GM04504 (cell line): ENCODE measurements at places on chromosomes 3 and 15.

DNA sequence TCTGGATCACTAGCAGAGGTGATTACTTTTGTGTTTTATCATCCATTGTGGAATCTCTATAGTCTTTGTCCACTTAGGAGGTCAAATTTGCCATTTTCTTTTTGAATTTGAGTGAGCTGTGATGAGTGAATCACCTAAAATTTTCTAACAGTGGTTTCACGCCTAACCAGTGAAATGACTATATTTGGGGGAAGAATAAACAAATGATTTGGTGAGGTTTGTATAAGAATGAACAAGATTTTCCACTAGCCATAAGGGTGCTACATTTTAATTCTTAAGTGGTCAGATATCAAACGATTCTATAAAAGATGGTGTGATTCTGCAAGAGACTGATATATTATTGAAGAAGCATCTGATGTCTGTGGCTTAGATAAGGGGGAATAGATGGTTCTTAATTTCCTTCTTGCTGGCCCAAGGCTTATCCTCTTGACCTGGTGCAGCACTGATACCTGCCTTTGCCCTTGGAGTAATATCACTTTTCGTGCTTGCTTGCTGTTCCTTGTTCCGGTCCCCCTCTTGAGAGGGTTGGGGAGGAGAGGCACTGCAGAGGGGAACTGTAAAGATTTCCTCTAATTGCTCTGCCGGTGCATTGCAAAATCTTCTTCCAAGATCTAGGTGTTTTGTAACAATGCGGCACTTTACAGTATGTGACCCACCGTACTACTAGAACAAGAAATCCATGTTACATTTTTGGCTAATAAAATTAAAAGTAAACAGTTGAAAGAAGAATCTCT lies 14.5 kb downstream of the C3orf20 start:
- DNase-seq: no peak

- DNase-seq: no peak
These were observed 65.0 kb downstream of the AAGAB start for GRCh38 chr15:67189326-67190051.

- DNase-seq: no peak
These were observed 115.4 kb upstream of the PRICKLE2 start for GRCh38 chr3:64340641-64341101.

- DNase-seq: peak; percentile 54
These were observed at the start of gene SLC41A3 for GRCh38 chr3:126083913-126084767. Gene SLC41A3 (minus strand): TSS chr3:126084124. CDS start chr3:126068219, 15,905 bp downstream.

DNA sequence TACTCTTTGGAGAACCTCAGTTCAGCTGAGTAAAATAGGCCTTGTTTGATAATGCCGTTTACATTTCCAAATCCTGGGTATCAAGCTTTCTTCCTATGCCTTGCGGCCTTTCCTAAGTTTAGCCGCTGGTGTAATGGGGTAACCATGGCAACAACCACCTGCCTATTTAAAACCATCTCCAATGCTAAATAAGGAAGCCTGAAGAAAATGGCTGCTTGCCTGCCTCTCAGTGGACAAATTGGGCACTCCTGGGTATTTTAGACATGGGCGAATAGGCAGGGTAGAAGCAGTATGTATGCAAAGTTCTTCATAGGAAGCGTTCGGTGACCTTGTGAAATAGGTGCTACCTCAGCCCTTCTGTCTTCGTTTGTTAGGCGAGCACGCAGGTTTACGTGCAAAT lies 122.7 kb downstream of the DGKG start:
- DNase-seq: no peak

DNA sequence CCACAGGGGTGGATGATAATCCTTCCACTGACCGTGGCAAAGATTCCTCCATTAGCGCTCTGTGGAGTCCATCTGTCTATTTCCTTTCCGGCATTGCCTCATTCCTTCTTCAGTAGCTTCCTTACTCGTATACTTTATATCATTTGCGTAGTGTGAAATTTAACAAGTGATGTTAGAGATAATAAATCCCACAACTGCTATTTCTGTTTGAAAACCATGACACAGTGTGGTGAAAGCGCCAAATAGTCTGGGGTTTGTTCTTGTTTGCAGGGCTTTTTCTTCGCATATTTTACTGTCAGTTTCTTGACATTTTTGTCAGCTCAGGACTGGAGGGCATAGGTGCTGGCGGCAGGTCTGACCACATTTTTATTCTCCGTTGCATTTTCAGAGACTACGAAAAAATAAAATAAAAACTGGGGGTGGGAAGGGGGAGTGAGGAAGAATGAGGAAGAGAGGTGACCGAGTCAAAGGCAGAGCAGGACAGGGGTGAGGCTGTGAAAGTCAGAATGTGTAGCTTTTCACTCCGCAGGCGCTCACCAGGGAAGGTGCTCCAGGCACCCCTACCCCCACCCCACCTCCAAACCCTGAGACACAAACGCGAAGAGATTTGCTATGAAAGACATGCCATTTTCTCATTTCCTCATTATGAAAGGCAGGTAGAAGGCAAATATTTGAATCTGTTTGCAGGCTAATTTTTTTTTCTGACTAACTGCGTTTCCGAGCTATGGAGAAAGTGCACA lies 965.0 kb downstream of the MCTP2 start:
- no peak for DNase-seq

- no peak for DNase-seq
These were observed 78.2 kb upstream of the TRPM1 start for GRCh38 chr15:31179693-31180092.

- DNase-seq: no peak
These were observed 79.3 kb downstream of the RPL22L1 start for GRCh38 chr3:170790647-170791046.

DNA sequence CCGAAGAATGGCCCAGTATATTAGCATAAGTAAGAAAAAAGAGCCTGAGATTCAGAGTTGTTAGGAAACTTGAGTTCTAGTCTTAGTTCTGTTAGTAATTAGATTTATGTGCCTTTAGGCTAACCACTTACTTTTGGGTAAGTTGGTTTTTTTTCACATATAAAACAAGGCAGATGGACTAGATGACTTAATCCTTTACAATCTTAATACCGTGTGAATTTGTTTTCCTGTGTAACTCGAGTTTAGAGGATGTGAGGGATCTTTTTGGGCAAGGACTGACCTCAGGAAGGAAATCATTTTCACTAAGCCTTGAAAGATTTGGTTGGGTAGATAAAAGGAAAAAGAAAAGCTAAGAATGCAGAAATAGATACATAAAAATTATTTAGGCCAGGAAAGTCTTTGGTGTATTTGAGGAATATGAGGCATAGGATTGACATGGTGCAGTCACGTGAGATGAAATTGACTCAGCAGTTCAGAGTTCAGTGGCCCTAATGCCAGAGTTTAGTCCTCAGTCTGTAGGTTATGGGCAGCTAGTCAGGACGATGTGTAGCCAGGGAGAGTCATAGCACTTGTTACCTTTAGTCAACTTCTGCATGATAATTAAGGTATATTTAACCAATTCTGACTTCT lies 34.6 kb downstream of the PAK2 start:
- peak; percentile 46 for DNase-seq

DNA sequence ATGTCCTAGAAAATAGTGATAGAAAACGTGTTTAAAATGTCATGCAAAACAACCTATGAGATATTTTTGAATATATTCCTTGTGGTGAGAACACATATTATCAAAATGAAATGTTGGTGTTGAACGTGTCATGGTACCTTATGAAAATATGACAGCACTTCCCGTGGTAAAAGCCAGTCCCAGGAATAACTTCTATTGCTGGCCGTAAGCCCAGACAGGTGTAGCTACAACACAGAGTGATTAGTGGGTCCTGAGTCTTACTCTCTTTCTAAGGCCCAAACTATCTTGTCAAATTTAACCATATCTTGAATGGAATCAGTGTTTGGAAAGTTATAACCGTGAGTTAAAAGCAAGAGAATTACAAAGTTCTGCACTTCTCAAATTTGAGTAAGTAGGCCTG lies 24.1 kb downstream of the RARB start:
- no peak for DNase-seq

DNA sequence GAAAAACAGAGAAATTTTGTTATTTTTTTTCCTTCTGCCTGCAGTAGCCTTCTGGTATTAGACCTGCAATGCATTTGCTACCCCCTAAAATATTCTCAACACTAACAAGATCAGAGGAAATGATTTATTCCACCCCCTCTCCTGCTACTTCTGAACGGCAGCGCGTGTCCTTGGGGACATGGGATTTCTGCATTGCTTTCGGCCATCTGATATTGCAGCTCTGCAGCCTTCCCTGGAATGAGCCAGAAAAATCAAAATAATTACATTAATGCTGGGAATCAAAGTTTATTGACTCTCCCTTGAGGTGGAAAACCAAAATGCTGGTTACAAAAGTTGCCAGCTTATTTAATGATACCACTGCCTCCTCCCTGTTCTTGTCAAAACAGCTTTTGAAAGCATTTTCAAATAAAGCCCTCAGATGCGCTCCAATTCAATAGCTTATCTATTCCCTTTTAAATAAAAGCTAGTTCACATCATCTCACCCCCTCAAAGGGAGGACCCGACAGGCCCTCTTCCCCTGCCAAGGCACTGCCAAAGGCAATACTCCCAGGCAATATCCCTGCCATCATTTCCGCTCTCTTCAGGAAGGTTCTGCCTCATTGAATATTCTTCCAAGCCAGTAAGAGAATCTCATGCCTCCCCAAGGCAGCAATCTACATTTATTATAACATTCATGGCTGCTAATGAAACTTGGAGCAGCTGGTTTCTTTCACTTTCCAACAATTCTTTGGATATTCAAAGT lies 96.6 kb downstream of the FHIT start:
- DNase-seq: no peak

DNA sequence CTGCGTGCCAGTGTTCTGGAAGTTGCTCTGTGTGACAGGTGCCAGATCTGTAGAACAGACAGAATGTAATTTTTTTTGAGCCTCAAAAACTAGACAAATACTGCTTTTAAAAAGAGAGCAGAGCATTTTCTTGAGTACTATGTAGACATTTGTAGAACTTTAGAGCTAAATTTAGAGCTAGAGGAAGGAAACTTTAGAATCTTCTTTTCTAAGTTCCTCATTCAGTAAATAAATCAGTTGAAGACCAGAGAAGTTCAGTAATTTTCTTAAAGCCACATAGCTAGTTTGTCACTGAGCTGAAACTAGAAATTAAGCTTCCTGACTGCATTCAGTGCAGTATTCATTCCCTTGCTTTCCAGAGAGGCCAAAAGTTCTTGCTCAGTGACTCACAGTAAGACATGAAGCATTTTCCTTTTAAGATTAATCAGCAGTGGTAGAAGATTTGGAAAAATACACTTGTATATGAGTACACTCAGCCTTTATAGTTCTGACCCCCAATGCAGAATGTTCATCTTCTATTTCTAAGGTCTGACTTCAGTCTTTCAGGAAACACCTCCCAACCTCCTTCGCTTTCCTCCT lies 83.6 kb upstream of the TSEN2 start:
- DNase-seq: no peak

- DNase-seq: no peak
These were observed 346.2 kb downstream of the SLC9A9 start for GRCh38 chr3:143502081-143502480.

DNA sequence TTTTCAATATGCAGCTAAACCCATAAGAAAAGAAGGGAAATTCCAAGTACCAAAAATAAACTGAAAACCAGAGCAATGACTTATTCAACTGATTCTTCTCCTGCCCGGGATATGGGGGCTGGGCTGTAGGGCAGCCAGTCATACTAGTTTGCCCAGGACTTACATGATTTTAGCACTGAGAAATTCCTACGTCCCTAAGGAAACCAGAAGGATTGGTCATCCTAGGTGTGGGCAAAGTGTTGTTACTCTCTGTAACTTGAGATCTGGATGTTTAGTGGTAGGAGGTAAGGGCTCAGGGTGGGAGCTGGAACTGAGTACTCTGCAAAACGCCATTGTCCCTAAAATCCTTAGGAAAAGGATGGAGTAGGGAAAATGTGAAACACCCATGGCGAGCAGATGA lies 1.2 kb upstream of the DAZL start:
- no peak for DNase-seq

DNA sequence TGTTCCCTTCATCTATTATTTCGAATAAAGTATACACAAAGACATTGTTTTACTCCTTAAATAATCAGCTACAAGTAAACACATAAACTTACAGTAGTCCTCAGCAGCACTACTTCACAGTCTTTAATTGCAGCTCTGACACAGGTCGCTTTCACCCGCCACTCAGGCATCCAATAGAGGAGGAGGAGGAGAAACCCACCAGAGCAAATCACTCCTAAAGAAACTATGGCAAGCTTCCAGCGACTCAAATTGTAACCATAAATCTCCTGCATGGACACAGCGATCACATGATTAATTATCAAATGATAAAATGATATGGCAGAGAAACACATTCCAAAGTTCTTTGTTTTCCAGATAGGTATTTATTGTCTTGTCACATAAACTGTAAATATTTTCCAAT lies 26.2 kb downstream of the ATP13A3 start:
- DNase-seq: no peak
